Muscle of back (tissue), 13 donors: ENCODE measurements at places on chromosomes 7 and 10. TPM values are rescaled to one million over a fixed set of nuclear protein-coding genes. Genes with fewer than 3 reads are reported as not detected.

Gene AKR1C3
- polyA plus RNA-seq: 3.0 TPM

Gene MACC1
- polyA plus RNA-seq: 0.06 TPM

Gene OR6V1
- not detected for polyA plus RNA-seq

- DNase-seq: no peak
Measured at GRCh38 chr10:130043491-130043890, 67.1 kb downstream of the C10orf143 start.

DNA sequence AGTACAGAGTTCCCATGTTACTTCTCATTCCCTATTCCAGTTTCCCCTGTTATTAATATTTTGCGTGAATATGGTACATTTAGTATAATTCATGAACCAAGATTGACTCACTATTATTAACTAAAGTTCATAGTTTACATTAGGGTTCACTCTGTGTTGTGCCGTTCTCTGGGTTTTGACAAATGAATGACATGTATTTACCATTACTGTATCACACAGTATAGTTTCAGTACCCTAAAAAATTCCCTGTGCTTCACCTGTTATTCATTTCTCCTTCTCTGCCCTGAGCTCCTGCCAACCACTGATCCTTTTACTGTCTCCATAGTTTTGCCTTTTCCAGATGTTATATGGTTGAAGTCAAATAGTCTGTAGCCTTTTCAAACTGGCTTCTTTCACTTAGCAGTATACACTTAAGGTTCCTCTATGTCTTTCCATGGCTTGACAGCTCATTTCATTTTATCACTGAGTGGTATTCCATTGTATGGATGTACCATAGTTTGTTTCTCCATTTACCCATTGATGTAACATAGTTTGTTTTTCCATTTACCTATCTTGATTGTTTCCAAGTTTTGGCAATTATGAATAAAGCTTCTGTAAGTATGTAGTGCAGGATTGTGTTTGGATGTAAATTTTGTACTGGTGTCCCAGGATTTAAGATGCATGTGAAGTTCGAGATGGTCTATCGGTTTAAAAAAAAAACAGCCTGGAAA, 58.8 kb downstream of the CDK14 start:
- DNase-seq: no peak
